Activated CD8-positive, alpha-beta memory T cell treated with anti-CD3 and anti-CD28 coated beads for 48 hours (primary cell): ENCODE measurements at places on chromosomes 13 and 19.

DNA sequence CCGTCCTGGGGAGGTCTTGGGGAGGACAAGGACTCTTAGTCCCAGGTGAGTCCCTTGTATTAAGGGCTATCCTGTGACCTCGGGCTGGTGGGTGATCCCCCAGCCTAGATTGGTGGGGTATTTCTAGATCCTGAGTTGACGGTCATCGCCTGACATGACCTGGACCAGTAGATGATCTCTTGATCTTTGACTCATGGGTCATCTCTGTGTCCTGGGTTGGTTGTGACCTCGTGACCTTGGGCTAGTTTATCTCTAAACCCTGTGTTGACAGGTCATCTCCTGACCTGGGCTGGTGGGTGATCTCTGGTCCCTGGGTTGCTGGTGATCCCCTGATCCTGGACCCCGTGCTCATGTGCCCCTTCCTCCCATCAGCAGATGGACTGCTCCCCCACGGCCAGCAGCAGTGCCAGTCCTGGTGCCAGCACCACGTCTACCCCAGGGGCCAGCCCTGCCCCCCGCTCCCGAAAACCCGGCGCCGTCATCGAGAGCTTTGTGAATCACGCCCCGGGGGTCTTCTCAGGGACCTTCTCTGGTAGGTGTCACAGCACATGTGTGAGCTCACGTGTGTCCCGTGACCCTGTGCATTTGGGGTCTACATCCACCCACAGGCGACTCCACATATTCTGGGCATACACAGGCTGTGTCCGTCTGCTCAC, 6.3 kb downstream of the MIDN start:
- DNase-seq: no peak

DNA sequence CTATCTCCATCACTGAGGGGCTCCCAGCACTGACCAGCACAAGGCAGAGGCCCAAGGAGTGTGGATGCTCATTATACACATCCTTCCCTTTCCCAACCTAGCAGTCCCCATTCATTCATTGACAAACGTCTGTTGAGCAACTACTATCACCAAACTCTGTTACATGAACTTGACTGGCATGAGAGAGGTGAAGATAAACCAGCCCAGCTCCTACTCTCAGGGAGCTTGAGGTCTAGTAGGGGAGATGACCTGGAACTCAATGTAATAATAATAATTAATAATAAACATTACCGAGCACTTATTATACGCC, 8.9 kb upstream of the CEACAM16 start:
- no peak for DNase-seq

DNA sequence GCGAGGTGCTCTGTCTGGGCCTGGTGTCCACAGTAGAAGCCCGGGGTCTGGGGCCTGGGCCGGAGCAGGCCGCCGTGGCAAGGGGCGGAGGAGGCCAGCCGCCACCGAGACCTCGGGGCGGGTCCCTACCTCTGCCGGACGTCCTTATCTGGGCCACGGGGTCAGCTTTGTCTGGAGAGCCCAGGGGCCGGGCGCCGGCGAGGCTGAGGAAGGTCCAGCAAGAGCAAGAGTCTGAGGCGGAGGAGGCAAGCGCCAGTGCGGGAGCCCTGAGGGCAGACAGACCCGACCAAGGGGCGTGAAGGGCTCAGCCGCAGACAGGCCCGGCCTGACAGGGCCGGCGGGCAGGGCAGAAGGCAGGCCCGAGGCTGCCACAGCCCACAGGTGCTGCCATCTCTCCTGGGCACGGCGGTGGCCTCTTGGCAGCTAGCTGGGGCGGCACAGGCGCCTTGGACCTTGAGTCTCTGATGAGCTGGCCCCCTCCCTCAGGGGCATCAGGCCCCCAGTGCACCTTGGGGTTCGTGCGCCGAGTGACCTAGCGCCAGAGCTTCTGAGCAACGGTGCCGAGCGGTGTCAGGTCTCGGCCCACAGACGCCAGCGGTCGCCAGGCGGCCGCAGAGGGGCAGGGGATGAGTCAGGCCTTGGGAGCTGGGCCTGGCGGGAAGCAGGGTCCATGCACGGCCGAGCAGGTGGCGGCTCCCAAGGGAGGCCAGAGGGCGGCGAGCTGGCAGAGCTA, 19.1 kb upstream of the AKAP8 start:
- DNase-seq: no peak

DNA sequence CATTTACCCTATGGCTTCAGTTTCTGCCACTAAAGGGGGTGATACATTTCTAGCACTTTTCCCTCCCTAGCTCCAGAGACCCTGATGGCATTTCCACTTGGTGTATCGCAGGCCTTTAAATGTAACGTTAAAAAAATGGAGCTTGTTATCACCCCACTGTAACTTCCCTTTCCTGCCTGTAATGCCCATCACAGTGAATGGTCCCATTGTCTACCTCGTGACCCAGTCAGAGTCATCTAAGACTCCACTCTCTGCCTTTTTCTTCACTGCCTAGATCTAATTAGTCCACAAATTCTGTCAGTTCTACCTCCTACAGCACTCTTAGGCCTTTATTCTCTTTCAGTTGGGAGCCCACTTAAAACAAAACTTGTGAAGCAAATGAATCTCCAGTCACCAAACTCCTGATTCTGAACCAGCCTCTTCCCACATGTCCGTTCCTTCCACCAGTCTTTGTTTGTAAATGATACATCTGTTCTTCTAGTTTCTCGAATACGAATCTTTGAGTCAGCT, 64.8 kb downstream of the NHLRC3 start:
- DNase-seq: no peak

DNA sequence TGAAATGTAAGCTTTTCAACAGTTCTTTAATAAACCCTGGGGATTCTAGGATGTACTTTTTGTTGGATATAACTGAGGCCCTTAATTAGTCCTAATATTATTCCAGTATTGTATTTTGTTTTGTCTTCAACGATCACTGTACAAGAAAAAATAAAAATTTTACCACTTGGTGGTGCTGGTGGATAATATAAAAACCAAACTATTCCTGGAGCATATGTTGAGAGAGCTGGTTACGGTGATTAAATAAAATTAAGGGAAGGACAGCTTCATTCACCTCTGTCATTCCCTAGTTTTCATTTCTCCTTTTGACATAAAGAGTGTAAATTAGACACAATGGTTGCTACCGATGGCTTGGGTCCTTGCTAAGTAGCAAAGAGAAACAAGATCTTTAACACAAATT, 598.6 kb upstream of the PCDH20 start:
- no peak for DNase-seq

DNA sequence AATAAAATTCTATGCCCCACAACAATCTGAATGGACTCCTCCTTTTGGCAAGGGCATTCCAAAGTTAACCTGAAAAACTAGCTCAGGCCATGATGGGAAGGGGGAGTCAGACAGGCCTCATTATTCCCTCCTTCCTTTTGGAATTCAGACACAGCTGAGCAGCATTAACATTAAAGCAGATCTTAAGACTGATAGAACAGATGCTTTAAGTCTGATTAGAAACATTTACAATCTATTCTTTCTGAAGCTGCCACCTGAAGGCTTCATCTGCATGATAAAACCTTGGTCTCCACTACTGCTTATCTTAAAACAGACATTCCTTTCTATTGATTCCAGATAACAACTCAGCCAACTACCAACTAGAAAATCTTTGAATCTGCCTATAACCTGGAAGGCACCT, 98.9 kb downstream of the UGGT2 start:
- no peak for DNase-seq

DNA sequence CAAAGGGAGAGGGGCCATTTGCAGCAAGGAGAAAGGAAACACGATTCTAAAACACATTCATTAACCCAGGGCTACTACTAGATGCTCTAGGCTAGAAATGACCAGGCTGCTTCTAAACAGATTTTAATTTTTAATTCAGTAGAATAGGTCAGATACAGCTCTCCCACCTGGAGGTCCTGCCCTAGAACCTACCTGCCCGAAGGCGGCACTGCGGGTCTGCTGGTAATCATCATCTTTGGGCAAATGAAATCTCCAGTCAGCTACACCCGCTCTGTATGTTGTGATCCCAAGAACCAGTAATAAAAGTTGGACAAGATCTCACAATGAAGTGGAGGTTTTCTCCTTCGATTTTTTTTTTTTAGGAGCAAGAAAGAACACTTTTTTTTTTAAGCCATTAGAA, 345.3 kb downstream of the ENOX1 start:
- DNase-seq: no peak

DNA sequence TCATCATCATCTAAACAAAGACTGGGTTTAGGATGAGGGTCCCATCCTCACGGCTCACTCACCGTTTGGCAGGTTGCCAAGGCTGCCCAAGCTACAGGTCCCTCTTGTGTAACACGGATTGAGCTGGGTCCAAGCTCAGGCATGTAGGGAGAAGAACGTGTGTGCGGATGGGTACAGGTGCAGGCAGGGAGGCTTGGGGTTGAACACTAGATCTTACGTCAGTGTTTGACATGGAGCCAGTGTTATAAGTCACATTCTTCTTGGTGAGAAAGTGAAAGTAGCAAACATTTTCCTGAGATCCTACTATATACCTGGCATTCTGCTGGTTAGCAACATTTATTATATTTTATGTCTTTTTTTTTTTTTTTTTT, 136.8 kb upstream of the RNF113B start:
- no peak for DNase-seq

DNA sequence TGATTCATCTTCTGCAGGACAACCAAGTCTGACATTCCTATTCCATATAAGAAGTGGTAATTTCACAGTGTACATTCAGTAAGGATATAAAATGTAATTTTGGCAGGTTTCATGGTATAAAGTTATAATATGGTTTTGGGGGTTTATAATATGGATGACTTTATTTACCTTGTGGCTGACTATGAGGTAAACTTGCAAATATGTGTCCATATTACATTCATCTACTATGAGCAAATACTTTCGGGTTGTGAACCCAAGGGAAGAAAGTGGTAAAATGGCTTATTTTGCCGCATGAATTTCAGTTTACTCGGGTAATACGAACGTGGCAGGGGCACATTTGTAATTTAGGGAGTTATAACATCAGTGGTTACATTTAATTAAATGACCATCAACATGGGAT, 86.7 kb upstream of the TNFSF11 start:
- no peak for DNase-seq

GRCh38 chr13:34523406-34523805, 418.7 kb upstream of the NBEA start:
- DNase-seq: no peak

GRCh38 chr13:59532405-59532804, 631.3 kb downstream of the DIAPH3 start:
- no peak for DNase-seq

DNA sequence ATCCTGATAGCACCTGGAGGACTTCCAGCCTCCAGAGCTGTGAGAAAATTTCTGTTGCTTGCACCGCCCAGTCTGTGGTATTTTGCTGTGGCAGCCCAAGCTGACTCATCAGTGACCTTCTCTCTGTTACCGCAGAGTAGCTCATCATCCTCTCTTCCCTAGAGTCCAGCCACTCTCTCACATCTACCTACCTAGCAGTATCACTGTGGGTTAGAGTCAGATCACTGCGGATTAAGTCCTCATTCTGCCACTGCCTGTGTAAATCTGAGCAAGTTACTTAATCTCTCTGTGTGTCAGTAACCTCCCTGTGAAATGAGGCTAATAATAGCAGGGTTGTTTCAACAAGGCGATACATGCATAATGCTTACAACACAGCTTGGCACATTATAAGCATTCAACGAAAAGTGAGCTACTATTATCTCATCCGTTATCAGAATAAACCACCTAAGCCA, 40.3 kb upstream of the USPL1 start:
- no peak for DNase-seq

DNA sequence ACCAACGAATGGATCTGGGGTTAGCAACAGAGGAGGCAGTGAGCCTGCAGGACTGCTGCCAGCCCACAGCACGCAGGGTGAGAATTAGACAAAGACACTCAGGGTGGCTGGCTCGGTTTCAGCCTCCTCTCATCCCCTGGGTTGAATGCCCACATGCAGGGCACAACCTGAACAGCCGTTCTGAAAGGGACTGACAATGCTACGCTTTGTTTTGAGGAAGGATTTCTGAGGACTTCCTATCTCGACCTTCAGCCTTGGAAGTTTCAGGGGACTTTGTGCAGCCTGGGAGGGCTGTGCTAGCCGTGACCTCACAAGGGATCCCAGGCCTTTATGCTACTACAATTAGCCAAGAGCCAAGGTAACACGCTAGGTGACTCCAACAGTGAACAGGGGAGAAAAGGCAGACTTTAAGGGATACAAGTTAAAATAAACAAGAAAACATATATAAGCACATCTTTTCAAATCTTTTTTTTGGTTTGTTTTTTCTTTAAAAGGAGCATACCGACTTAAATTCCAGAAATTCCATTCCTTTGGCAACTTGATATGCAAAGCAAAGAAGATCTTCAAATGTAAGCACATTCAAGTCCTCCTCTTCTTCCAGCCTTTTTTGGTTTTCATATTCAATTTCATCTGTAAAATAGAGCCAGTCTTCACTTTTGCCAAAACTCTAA, 34.5 kb upstream of the URAD start:
- DNase-seq: no peak

DNA sequence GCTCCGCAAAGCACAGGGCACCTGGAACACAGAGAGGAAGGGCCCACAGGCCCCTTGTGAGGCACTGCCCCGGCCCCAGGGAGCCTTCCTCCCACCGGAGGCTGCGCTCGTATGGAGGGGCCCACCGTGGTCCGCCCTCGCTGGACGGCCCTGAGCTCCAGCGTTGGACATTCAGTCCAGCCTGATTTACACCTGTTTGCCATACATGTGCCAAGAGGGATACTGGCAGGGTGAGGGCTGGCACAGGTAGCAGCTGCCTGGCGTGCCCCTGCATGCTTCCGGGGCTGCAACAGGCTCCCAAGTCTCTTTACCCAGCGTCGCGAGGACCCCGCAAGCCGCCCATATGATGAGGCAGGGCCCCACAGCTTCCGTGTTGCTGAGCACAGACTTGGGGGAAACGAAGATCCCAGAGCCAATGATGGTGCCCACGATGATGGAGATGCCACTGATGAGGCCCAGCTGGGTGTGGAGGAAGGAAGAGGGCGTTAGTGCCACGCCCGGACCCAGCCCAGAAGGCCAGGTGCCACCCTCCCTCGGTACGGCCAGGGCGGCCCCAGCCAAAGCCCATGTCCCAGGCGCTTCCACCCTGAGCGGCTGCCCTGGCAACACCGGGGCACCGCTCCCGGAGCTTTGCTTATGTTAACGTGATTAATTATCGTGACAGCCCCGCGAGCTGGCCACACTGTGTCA, 5.1 kb downstream of the SLC7A9 start:
- DNase-seq: no peak

- DNase-seq: no peak
These were observed 1.2 kb downstream of the TBC1D4 start for GRCh38 chr13:75480671-75481175.

GRCh38 chr19:47110521-47111005, 3.0 kb downstream of the ZC3H4 start:
- DNase-seq: no peak

- peak; percentile 55 for DNase-seq
These were observed 65.4 kb downstream of the GNG7 start for GRCh38 chr19:2636897-2637683.
